ENCODE measurements at places on chromosomes 7 and 10. TPM values are rescaled to one million over a fixed set of nuclear protein-coding genes. Genes with fewer than 3 reads are reported as not detected.
A peak's percentile ranks its signal among the peaks of the same experiment; 100 is the strongest.

Gene PON1
- not detected for total RNA-seq

Gene FAM171A1
- 4.9 TPM for total RNA-seq

DNA sequence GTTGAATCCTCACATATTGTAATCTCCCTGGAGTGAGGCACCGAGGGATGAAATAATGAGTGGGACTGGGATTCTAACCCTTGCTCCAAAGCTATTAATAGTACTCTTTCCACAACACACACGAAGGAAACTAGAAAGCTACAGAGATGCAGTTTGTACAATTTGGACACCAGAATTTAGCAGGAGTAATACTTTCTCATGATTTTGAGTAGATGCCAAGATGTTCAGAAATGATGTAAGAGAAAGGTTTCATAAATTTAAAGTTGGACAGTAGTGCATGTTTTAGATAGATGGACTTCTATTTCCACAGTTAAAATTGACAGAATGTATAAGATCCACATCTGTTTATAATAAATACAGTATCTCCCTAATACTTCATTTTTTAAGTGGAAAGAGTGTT is 46.5 kb downstream of the PRR15 start:
- DNase-seq: no peak

DNA sequence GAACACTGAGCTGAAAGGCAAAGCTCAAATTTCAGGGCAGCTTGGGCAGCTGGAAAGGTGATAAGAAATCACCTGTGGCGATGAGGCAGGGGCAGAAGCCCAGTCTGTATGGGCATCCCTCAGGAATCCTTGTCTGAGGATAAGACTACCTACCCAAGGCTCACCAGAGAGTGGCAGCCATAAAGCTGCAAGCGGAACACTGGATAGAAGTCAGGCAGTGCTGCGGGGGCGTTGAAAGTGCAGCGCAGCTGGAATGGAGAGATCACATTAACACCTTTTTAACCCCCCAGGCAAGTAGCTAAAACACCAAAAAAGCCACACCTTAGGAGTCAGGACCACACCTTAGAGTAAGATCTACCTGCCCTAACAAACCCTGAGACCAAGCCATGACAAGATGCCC is 38.2 kb downstream of the ABCB5 start:
- no peak for DNase-seq

DNA sequence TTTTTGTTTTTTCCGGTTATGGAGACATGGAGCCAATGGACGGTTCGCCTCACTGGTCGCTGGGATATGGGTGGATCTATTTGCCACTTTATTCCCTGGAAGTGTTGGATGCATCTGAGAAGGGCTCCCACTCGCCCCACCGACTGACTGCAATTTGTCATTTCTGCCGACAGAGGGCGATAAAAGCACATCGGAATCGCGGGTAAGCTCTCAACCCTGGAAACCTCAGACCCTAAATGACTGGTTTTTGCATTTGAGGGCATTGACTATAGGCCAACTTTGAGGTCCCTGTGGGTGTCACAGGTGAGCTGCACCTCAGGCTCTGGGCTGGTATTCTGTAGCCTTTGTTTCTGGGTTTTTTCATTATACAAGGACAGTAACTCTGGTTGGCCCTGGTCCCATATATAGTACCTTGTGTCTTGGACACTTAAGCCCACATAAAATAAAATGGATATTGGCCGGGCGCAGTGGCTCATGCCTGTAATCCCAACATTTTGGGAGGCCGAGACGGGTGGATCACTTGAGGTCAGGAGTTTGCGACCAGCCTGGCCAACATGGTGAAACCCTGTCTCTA is 11.9 kb upstream of the OPALIN start:
- peak; percentile 63 for DNase-seq

DNA sequence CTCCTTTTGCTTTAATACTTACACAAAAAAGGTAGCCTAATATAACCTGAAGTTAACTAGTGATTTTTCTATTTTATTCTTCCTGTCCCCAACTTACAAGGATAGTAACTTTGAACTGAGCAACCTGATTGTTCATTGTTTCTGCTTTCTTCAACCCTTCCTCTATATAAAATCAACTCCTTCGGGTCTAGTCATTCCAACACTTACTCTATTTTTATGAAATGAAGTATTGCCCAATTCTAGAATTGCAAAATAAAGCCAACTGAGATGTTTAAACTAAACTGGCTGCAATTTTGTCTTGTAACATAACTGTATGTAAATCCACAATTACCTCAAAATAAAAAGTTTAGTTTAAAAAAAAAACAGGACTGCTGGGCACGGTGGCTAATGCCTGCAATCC is 20.3 kb upstream of the DNA2 start:
- no peak for DNase-seq

DNA sequence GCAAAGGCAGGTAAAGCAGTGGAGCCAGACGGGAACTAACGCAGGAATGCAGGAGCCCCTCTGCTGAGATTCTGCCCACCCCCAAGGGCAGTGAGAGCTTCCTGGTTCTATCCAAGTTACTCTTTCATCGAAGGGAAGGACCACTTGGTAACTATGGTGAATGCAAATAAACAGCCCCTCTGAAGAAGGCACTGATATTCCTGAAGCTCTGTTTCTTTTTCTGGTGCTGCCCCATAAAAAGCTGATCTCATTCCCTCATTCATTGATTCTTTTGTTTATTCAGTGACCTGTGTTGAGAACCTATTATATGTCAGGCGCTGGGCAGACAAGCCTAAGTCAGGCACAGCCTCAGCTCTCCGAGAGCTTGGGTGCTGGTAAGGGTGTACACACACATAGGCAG is 217.3 kb downstream of the SNX10 start:
- no peak for DNase-seq

DNA sequence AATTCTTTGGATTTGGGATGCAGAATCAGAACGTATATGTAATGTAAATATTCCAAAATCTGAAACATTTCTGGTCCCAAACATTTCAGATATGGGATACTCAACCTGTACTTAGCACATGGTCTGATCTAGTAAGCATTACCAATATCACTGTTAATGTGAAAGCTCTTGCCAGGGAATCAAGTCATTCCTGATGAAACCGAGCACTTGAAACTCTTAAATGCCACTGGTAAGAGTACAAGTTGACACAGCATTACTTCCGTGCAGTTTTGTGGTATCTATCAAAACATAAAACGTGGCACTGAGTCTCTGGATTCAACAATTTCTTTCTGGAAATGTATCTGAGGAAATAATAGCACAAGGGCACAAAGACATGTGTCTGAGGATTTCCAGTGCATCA is 155.7 kb downstream of the RTKN2 start:
- no peak for DNase-seq

Gene HOGA1
- total RNA-seq: not detected

DNA sequence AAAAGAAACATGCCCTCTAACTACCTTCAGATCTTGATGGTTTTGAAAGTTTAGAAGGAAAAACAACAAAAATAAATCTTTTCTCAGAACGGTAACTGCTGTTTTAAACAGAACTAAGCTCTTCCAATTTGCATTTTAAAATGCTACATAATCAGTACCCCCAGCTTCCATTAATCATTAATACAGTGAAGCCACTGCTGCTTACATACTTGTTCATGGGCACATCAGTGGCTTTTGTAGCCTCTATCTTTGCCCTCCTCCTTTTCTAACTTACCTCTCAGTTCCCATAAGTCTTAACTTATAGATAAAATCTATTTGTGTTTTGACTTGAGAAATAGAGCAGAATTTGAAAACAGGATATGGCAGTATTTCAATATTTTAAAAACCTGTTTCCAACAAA is 109.1 kb downstream of the POLL start:
- DNase-seq: no peak

Gene KCND2
- not detected for total RNA-seq

Measured in activated naive CD4-positive, alpha-beta T cell treated with anti-CD3 and anti-CD28 coated beads, Interleukin-2, amount 50 U/mL, for 72 hours (primary cell).